ENCODE measurements at places on chromosomes 13 and 19. TPM values are rescaled to one million over a fixed set of nuclear protein-coding genes. Genes with fewer than 3 reads are reported as not detected.

DNA sequence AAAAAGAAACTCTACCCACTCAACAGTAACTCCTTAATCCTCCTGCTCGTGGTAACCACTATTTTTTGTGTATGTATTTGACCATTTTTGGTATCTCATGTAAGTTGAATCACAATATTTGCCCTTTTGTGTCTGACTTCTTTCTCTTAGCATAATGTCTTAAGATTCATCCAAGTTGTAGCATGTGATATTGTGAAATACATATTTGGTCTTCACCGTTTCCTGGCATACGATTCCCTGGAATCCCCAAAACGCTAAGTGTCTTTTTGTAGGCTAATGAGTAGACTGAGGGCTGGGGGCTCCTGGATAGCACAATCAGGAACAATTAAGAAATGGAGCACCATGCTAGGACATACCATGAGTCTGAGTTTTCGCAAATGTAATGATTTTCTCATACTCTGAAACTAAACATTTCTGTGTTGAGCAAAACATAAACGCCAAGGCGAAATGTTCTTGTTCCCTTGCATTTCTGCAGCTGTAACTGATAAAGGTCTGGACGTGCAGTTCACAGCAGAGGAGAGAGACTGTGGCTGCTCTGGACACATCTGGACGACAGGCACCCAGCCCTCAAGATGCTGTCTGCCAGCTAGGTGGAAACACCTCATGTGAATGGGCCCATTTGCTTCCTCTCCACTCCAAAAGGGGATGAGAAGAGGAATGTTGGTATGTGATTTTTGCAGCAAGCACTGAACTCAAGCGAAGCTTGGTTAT is 38.4 kb downstream of the BRD4 start:
- DNase-seq, result no peak
- peaks cover 98% of the 10 kb centered on the region for H3K4me1 ChIP-seq

DNA sequence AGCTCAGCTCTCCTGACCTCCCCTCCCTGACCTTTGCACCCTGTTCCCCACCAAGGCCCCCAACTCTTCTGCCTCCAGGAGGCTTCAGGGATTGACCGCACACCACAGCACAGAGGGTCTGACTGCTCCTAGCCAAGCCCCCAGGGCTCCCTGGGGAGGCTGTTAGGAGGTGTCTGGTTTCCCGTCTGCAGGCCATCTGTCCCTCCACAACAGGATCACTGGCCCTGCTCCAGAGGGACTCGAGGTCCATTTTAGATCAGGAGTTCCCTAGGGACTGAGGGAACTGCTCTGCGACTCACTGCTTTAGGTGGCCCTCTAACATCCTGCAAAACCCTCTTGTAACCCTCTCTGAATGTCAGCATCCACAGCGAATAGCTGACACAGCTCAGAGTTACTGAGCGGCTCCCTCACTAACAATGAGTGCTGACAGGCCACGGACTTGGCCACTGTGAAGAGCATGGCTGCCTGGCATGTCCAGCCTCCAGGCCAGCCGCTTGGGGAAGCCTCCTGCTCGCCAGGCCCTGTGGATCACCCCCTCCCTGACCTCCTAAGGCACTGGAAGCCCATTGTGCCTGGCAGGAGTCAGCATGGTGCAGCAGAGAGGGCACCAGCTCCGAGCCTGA is 17.7 kb downstream of the GRIK5 start:
- H3K27ac ChIP-seq, result no peak overlapping the region
- H3K36me3 ChIP-seq, result no peaks in the 10 kb centered on the region
- no peak for DNase-seq
- H3K27me3 ChIP-seq, result peaks cover 2% of the 10 kb centered on the region
- H3K4me1 ChIP-seq, result peaks cover 7% of the 10 kb centered on the region
- no peak overlapping the region for H3K4me3 ChIP-seq

GRCh38 chr13:59157181-59157580 is 1006.5 kb downstream of the DIAPH3 start:
- H3K27me3 ChIP-seq, result no peaks in the 10 kb centered on the region
- no peak overlapping the region for H3K27ac ChIP-seq
- no peak for DNase-seq

GRCh38 chr19:28234637-28235036 is 978.3 kb downstream of the UQCRFS1 start:
- no peaks in the 10 kb centered on the region for H3K36me3 ChIP-seq
- DNase-seq, result no peak
- no peak overlapping the region for H3K4me3 ChIP-seq
- no peaks in the 10 kb centered on the region for H3K4me1 ChIP-seq
- no peak overlapping the region for H3K27ac ChIP-seq

- no peaks in the 10 kb centered on the region for H3K27me3 ChIP-seq
- no peak overlapping the region for H3K4me3 ChIP-seq
- H3K27ac ChIP-seq, result no peak overlapping the region
- H3K36me3 ChIP-seq, result peaks cover 32% of the 10 kb centered on the region
- H3K4me1 ChIP-seq, result peaks cover 19% of the 10 kb centered on the region
These were observed 24.4 kb downstream of the SLC25A15 start for GRCh38 chr13:40813667-40814454.

Gene PALM
- not detected for total RNA-seq

Gene KLK3
- not detected for total RNA-seq

Gene C19orf67
- total RNA-seq, result not detected
